Skin of body (tissue), 3 donors: ENCODE measurements at places on chromosomes 6 and 20. TPM values are rescaled to one million over a fixed set of nuclear protein-coding genes. Genes with fewer than 3 reads are reported as not detected.

GRCh38 chr6:14549304-14549770 is 431.8 kb downstream of the CD83 start:
- no peak for DNase-seq

DNA sequence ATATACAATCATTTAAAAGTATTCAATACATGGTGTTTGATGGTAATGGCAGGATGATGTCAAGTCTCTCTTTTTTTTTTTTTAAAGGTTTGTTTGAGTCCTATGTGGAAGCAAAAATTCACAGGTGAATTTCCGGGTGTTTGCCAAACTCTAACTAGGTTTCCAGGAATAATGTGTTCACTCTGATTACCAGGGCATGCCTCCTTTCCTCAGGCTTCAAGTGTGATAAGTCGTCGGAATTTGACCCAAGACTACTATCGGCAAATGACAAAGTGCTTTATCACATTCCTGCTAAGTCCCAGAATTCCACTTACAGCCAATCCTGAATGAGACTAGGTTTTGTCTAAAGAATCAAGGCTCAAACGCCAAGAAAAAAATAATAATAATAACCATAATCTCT is 7.3 kb downstream of the OARD1 start:
- DNase-seq = no peak

- peak; percentile 27 for DNase-seq
Observed at GRCh38 chr6:46510651-46511050, 19.4 kb upstream of the RCAN2 start.

- peak; percentile 38 for DNase-seq
Observed at GRCh38 chr6:6714118-6714897, 125.8 kb downstream of the LY86 start.

GRCh38 chr6:79862126-79862525 is 85.2 kb downstream of the ELOVL4 start:
- no peak for DNase-seq

DNA sequence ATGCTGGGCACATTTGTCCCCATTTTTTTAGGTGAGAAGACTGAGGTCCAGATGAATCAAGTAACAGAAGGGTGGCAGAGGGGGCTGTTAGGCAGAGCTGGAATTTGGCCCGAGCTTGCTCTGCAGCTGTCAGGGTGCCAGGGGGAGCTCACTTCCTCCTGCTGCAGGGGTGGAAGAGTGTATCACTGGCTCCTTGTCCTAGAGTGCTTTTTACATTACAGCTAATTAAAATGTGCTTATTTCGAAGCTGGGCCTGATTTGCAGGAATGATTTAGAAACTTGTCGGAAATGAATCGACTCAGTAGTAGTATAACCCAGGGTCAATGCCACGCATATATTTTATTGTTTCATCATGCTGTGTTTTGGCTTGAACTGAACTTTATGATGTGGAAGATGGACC is 11.1 kb downstream of the TOX2 start:
- DNase-seq = no peak

DNA sequence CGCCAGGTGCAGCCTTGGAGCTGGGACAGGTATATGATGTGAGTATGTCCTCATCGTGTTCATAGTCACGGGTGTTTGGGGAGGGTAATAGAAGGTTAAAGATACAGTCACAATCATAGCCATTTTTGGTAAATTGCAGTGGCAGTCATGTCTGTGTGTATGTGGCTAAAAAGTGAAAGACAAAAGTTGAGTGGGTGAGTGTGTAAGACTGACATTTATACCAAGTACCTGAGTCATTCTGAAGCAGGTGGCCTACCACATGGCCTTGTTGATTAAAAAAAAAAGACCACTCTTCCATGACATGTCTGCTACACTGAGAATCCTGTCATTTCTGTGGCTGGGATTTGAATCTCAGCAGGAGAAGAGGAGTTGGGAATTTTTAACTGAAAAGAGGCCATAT is 181.9 kb downstream of the SCP2D1 start:
- no peak for DNase-seq

DNA sequence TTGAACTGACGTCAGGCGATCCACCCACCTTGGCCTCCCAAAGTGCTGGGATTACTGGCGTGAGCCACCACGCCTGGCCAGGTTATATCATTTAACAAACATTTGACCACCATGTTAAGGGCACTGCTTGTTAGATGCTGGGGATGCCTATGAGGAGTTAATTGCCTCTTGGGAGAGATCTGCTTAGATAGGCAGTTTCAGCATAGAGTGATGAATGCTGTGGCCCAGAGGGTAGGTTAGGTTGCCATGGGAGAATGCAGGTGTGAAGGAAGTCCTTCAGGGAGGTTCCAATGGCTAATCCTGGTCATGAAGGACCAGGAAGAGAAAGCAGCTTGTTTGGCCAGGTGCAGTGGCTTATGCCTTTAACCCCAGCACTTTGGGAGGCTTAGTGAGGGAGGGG is 17.0 kb downstream of the PHF20 start:
- no peak for DNase-seq

GRCh38 chr6:14231501-14232280 is 114.1 kb downstream of the CD83 start:
- DNase-seq = no peak

DNA sequence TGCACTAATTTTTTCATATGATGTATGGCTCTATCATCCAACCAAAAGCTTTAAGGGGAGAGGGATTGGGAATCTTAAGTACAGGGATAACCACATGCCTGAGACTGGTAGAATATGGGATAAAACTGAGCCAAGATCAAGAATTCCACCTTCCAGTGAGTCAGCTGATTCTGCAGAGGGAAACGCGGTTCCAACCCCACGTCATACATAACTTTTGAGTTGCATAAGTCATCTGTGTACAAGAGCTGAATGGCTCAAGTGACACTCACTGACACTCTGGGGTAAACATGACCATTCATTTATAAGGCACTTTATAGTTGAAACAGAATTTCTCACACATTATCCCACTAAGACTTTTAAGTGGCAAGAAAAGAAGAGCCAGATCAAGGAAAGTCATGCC is 16.4 kb downstream of the TRIM27 start:
- no peak for DNase-seq

DNA sequence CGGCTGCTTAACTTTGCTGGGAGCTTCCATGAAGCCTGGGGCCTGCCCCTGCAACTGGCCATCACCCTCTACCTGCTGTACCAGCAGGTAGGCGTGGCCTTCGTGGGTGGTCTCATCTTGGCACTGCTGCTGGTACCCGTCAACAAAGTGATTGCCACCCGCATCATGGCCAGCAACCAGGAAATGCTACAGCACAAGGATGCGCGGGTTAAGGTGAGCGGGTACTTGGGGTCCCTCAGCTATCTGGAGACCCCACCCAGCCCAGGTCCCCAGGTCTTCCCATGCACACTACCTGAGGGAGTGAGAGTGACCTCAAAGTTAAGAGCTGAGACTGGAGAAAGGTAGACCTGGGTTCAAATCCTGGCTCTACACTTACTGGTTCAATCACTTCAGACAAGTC is 5.8 kb downstream of the ABCC10 start:
- DNase-seq = no peak

- DNase-seq = peak; percentile 27
Observed at GRCh38 chr20:60732322-60732721, 519.7 kb upstream of the CDH4 start.

GRCh38 chr20:49406666-49407065 is 75.8 kb downstream of the KCNB1 start:
- DNase-seq = no peak

DNA sequence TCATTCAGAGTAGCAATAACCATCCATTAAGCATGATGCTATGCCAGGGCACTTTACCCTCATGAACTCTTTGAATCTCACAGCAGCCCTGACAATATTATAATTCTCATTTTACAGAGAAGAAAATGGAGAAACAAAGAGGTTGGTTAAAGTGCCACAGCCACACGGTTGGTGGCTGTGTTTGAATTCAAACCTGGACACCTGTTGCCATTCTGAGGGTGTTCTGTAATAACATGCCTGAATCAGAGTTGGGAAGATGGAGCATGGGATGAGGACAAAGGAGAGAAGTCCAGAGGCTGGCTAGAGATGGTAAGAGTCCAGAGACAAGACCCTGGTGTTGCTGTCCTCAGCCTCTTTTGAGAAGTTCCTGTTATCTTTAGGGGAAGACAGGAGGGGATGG is 127.7 kb downstream of the DHX35 start:
- DNase-seq = no peak

DNA sequence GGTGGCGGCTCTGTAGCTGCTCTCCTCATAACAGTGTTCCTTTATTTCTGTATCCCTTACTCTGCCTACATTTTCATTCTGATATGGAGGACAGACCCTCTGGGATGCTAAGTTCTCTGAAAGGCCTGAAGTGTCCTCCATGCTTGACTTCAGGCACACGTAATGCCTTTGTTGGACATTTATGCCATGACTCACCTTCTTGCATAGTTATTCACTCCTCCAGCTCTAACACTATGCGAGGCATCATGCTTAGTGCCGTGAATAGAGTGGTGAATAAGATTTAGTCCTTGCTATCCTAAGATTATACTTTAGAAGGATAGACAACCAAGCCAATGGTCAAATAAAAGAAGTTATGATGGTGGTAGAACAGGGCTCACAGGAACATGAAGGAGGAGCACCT is 760.9 kb upstream of the FLRT3 start:
- no peak for DNase-seq

GRCh38 chr20:56760610-56761009 is 131.5 kb downstream of the TFAP2C start:
- DNase-seq = no peak

DNA sequence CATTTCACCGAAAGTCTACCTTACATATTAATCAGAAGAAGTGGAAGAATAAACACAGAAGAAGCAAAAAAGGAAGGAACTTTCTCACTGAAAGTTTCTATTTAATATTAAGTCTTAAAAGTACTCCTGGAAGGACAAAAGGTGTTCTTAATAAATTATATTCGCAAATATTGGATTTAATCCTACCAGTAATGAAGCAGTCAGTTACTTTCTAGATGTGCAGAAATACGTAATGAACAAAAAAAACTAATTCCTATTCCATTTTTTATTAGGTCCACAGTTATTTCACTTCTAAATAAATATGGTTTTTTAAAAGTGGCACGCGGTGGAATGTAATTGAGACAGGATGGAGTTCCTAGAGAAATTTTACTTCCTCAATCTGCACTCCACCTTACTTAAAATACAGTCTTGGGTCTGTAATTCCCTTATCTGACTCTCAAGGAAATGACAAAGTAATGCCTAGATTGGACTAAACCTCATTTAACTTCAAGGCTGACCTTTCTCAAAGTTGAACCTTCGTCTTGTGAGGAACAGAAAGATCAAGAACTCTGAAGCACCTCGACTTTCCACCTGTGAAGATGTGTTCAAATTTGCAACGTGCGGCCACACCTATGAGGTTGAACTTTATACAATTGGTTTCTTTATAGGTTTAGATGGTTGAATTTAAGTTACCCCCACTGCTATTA is 1.1 kb upstream of the TRAM2 start:
- no peak for DNase-seq

DNA sequence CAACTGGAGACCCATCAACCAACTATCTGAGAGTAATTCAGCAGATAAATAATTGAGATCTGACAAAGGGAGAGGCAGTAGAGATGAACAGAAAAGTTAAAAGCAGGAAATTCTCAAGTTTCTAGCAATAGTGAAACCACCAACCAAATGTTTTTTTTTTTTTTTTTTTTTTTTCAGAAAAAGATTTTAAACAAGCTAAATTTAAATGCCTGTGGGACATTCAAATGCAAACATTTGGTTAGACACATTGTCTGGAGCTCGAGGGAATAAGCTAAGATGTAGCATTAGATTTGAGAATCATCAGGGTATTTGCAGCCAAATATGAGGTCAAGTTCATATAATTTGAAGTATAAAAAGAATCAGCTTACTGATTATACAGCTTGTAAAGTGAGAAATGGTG is 16.4 kb downstream of the RANBP9 start:
- no peak for DNase-seq

GRCh38 chr20:19890445-19891051 is 126.6 kb upstream of the NAA20 start:
- no peak for DNase-seq

DNA sequence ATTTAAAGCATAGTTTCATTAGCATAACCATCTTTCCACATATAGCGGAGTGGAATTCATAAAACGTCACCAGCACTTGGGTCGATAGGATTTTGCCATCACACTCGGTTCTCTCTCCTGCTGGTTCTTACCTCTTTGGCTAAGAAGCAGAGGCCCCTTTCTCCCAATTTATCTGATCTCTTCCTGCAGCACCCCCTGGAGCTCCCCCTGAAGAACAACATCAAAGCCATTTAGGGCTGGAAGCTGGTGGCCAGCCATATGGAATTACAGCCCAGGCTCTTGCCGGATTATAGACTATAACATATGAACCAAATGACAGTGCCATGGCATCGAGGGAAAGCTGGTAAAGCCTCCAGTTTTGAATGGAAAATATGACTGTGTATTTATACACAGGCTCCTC is 6.4 kb upstream of the KIF6 start:
- no peak for DNase-seq

- DNase-seq = no peak
Observed at GRCh38 chr6:42565823-42566613, 2.2 kb downstream of the UBR2 start.

DNA sequence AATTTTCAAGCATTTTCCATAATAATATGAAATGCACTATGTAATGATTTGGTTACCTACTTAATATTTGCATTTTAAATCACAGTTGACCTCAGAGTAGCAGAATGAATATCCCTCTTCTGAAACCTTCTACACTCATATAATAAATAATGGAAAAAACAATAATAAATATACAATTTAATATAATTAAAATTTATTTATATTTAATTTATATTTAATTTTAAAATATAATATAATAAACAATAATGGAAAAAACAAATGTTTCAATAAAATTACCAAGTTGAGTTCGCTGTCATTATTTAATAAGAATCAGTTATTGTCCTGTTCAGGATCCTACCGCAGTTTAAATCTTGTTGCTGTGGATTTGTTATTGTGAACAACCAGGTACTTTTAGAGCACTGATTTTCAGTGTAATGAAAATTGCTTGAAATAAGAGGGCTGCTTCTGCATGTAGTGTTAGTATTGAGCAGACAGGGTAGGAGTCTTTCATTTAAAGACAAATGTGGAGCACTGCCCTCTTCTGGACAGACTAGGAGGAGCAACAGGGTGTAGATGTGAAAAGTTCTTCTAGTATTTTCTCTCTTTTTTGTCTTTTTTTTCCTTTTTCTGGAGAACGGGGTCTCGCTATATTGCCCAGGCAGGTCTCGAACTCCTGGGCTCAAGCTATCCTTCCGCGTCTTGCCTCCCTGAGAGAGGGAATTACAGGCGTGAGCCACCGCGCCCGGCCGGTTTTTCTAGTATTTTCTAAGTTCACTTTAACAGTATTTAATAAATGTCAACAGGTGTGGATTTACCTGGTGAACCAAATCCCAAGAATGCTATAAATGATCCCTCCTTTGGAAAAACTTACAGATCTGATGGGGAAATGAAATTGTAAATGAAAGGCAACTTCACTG is 13.6 kb downstream of the TRAPPC3L start:
- peak; percentile 32 for DNase-seq

Gene ATP6V1G2
- 1.4 TPM for total RNA-seq

Gene GSTA1
- total RNA-seq = not detected

Gene MLIP
- 11.5 TPM for total RNA-seq

Gene ZKSCAN8
- total RNA-seq = 18.1 TPM

Gene LRFN2
- 0.49 TPM for total RNA-seq

Gene PAX1
- 1.2 TPM for total RNA-seq

Gene AGER
- 2.7 TPM for total RNA-seq

Gene MYO6
- 20.2 TPM for total RNA-seq

Gene VNN1
- 0.89 TPM for total RNA-seq
